Hepatic stellate cell (primary cell): ENCODE measurements at places on chromosomes 3 and 15.
A peak's percentile ranks its signal among the peaks of the same experiment; 100 is the strongest.

GRCh38 chr3:4888913-4889846 lies 90.1 kb upstream of the BHLHE40 start:
- no peak for DNase-seq

DNA sequence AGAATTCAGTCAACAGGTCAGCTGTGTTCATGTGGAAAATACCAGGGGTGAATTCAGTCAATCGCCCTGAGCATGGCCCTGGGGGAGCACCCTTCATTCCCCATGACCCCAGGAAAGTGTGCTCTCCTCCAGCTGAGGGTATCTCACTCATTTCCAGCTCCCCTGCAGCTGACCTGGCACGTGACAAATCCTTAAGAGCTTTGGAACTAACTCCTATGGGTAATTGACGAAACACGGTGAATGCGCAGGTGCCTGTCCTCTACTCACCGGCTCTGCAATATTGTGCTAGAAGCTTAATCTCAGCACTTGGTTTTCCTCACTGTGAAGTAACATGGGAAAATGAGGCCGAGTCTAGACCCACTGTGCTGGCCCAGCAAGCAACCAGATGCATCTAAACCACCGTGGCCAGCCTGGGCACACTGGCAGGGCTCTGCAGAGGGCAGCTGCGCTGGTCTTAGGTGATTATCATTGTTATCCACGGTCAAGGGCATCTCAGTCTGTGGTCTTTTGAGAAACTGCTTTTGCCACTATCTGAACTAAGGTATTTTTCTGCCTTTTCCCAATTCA lies 63.1 kb downstream of the SPSB4 start:
- no peak for DNase-seq

- DNase-seq, result peak; percentile 16
These were observed 9.0 kb downstream of the UBXN7 start for GRCh38 chr3:196423044-196423781.

GRCh38 chr3:127043731-127044510 lies 61.0 kb downstream of the PLXNA1 start:
- no peak for DNase-seq

- no peak for DNase-seq
These were observed 8.6 kb upstream of the BLM start for GRCh38 chr15:90708516-90708915.

DNA sequence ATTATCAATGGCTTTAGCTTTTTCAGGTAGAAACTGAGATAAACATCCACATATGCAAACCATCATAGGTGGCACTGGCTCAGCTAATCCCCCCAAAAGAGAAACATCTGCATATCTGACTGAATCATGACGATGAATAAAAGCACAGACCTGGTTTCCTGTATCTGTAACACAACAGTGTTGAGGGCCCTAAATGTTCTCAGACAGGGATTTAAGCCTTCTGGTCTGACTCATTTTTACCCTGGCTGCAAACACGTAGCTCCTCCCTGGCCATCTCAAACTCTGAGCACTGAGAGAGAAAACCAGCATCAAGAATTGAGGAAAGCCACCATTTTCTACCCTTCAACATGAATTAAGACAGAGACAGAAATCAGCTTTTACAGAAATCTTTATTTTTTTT lies 35.2 kb downstream of the GLB1 start:
- DNase-seq, result no peak

GRCh38 chr3:126469479-126469878 lies 6.2 kb downstream of the ZXDC start:
- DNase-seq, result no peak

DNA sequence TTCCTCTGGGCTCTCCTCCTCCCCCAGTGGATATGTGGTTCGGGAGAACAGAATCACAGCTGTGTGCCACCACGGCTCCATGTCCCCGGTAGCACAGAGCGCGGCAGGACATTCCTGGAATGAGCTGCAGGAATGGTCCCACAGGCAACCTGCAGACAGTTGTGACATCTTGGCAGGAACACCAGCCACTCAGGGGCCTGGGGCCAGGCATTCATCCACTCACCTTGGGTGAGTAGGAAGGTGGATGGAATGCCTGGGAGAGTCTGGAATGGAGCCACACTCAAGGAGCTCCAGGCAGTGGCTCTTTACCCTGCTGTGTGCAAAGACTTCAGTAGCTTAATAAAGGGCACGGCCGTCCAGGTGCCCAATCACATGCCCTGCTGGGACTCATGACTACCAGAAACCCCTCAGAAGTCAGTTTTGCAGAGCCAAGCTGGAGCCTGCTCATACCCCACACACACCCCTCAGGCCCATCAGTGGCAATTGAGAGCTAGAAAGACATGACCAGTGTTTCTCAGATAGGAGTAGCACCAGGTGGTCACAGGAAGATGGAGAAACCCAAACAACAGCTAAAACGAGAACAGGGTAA lies 117.3 kb upstream of the PRR20G start:
- no peak for DNase-seq

GRCh38 chr3:52230461-52230860 lies 5.0 kb upstream of the TLR9 start:
- no peak for DNase-seq

GRCh38 chr3:124786511-124787241 lies 56.4 kb downstream of the UMPS start:
- no peak for DNase-seq

GRCh38 chr3:38227989-38228388 lies 37.6 kb upstream of the SLC22A13 start:
- DNase-seq, result peak; percentile 11
